ENCODE measurements at places on chromosomes 5 and 9. TPM values are rescaled to one million over a fixed set of nuclear protein-coding genes. Genes with fewer than 3 reads are reported as not detected.

The GPRIN1 gene
- total RNA-seq: 0.43 TPM

The TRIM14 gene
- total RNA-seq: 5.1 TPM

The TLE1 gene
- total RNA-seq: 23.0 TPM

The TXNDC8 gene
- not detected for total RNA-seq

The NPDC1 gene
- total RNA-seq: 39.6 TPM

The ELAVL2 gene
- total RNA-seq: 0.12 TPM

DNA sequence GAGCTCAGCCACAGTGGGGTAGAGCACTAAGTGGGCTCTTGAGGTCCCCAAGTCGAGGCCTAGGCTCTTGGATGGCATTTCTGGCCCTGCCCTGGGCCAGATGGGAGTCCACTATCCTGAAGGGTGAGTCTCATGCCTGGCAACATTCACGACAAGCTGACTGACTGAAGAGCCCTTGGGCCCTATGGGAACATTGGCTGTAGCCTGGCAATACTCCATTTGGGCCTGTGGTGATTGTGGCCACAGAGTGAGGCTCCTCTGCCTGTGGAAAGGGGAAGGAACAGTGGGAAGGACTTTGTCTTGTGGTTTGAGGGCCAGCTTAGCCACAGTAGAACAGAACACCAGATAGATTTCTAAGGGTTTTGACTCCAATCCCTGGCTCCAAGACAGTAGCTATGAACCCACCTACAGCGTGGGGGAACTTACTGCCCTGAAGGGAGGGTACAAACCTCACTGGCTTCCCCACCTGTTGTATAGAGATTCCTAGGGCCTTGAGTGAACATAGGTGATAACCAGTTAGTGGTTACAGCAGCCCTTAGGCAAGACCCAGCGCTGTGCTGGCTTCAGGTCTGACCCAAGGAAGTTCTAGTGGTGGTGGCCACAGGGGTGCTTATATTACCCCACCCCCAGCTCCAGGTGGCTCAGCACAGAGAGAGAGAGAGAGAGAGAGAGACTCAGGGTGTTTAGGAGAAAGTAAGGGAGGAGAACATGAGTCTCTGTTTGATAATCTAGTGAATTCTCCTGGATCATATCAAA, 72.4 kb downstream of the KIAA0825 start:
- H3K4me1 ChIP-seq: no peaks in the 10 kb centered on the region
- H3K36me3 ChIP-seq: no peaks in the 10 kb centered on the region
- no peak overlapping the region for H3K4me3 ChIP-seq
- no peak overlapping the region for H3K27ac ChIP-seq

- DNase-seq: no peak
- H3K4me3 ChIP-seq: no peak overlapping the region
- H3K27me3 ChIP-seq: no peaks in the 10 kb centered on the region
- H3K36me3 ChIP-seq: no peaks in the 10 kb centered on the region
- no peak overlapping the region for H3K27ac ChIP-seq
Measured at GRCh38 chr9:128150594-128151308, 1.5 kb downstream of the LCN2 start.

DNA sequence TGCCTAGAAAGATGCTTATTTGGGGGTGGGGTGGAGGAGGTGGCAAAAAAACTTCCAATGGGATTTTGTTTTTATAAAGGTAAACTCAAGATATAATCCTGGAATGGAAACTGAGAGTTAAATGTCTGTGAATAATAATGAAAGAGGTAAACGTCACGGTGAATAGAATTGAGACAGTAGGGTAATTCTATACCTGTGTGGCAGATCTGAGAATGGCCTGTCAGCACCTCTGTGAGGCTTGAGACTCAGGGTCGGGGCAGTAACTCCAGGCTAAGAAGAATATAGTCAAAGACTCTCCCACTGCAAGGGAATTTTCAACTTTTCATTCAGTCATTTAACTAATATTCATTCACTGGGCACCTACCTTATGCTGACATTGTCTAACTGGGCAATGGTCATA, 581.2 kb upstream of the ZNF608 start:
- H3K4me1 ChIP-seq: no peaks in the 10 kb centered on the region
- H3K36me3 ChIP-seq: no peaks in the 10 kb centered on the region
- DNase-seq: no peak
- no peak overlapping the region for H3K27ac ChIP-seq
- no peaks in the 10 kb centered on the region for H3K27me3 ChIP-seq

- H3K36me3 ChIP-seq: no peaks in the 10 kb centered on the region
- DNase-seq: peak; percentile 2
Measured at GRCh38 chr9:135065151-135065550, 22.3 kb upstream of the OLFM1 start.

DNA sequence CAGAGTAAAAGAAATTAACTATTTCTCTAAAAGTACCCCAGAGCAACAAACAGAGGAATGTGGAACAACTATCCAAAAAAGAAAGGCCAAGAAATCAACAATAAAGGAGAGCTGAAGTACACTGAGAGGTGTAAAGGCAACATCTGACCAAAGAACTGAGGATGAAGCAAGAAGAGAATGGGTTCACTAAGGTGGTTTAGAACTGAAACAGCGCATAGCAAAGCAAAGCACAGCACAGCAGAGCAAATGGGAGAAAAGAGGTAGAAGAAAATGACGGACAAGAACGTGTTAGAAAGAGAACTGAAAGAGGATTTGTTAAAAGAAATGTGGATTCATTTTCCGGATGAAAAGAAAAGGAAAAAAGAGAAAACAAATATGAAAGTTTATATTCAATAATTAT, 25.8 kb downstream of the RFX3 start:
- DNase-seq: no peak
- H3K36me3 ChIP-seq: no peaks in the 10 kb centered on the region
- no peaks in the 10 kb centered on the region for H3K4me1 ChIP-seq

- H3K27me3 ChIP-seq: no peaks in the 10 kb centered on the region
- no peak overlapping the region for H3K4me3 ChIP-seq
- no peaks in the 10 kb centered on the region for H3K36me3 ChIP-seq
- H3K4me1 ChIP-seq: peaks cover 20% of the 10 kb centered on the region
- no peak overlapping the region for H3K27ac ChIP-seq
Measured at GRCh38 chr5:10372726-10373709, 19.5 kb downstream of the MARCHF6 start.

DNA sequence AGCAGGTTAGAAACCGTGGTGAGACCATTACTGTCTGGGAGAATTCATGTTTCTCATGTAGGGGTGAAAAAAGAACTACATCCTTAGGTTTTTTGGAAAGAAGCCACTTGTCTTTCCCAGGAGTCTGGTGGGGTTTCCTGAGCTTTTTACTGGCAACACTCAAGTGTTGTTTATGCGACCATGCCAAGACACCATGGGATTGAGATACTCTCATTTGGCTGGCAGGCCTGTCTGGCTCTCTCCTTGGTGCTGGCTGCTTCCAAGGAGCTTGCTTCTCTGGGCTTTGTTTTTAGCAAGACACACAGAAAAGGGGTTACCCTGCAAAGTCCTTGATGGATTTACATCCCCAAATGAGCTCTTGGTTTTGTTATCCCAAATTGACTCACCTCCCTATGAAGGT, 80.9 kb upstream of the ISL1 start:
- H3K36me3 ChIP-seq: no peaks in the 10 kb centered on the region
- H3K27me3 ChIP-seq: no peaks in the 10 kb centered on the region
- H3K4me1 ChIP-seq: no peaks in the 10 kb centered on the region
- H3K4me3 ChIP-seq: no peak overlapping the region
- DNase-seq: no peak
- no peak overlapping the region for H3K27ac ChIP-seq

DNA sequence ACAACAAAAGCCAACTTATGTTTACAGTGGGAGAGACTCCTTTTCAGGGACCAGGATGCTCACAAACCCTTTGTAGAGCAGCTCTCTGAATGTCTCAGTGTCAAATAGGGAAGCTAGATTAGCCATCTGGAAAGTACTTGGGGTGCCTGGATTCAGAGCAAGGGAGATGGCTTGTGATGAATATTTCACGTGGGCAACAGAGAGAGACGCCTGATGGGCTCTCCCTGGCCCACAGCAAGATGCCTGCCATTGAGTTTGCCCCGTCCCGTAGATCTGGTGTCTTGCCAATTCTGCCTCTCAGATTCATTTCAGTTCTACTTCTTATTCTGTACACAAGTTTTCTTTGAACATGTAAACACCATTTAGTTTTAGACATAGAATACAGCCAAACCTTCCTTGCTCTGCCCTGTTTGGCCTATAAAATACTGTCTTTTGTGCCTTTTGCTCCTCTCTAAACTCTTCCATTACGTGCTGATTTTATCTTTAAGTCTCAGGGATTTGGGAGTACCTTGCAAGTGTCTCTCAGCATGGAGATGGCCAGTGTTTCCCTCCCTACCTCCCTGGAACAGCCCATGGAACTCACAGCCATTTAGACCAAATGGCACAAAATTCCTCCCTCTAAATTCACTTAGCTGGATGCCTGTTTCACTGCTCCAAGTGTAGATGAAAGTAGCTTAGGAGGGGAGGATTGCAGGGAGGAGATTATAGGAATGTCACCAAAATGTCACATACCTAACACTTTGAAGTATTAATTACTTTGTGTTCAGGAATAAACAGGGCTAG, 234.3 kb downstream of the SAXO1 start:
- no peak overlapping the region for H3K27ac ChIP-seq
- no peaks in the 10 kb centered on the region for H3K27me3 ChIP-seq
- H3K36me3 ChIP-seq: no peaks in the 10 kb centered on the region
- H3K4me3 ChIP-seq: no peak overlapping the region
- no peak for DNase-seq
- no peaks in the 10 kb centered on the region for H3K4me1 ChIP-seq

DNA sequence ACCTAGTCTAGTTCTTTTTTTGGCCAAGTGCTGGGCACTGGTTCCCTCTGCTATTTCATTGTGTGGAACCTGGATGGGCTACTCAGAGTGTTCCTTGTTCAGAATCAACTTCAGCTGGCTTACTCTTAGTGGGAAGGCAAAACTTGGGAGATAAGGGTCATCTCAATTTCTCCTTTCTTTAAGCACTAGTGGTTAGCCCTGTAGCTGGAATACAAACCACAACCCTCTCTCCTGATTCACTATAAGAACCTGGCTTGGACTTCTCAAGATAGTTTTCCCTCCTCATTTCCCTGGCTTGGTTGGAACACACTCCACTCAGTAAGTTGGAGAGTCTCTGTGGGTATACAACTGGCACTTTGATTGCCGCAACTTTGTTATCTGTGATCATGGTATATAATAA, 35.1 kb downstream of the GRIA1 start:
- no peak for DNase-seq
- no peaks in the 10 kb centered on the region for H3K27me3 ChIP-seq
- H3K27ac ChIP-seq: no peak overlapping the region
- no peaks in the 10 kb centered on the region for H3K4me1 ChIP-seq
- no peak overlapping the region for H3K4me3 ChIP-seq

DNA sequence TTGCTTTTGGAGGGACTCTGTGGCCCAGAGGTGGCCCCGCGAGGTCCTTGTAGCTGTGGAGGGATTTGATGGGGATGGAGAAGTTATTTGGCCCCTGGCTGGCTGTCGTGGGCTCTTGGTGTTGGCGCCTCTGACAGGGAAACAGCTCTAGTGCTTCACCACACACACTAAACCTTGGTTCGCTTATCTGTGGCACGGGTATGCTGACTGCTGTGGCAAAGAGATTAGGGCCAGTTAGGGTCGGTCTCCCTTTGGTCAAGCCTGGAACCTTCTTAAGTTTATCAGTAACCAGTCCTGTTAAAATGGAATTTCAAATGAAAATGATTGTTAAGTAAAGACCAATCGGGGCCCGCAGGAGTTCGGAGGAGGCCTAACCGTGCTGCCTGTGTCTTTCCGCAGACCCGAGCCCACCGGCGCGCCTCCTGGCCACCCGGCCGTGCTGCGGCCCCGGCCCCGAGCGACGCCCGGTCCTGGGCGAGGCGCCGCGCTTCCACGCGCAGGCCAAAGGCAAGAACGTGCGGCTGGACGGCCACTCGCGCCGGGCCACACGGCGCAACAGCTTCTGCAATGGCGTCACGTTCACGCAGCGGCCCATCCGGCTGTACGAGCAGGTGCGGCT, 28.4 kb downstream of the NEURL1B start:
- no peak overlapping the region for H3K27ac ChIP-seq
- H3K4me1 ChIP-seq: no peaks in the 10 kb centered on the region
- no peak overlapping the region for H3K4me3 ChIP-seq
- no peak for DNase-seq

GRCh38 chr5:128965011-128965637, at the start of gene SLC27A6:
TSS of gene SLC27A6 (plus strand) at chr5:128965488. CDS start at chr5:128966138, 650 bp downstream.
- DNase-seq: peak; percentile 51
- H3K27me3 ChIP-seq: no peaks in the 10 kb centered on the region
- no peak within 1 kb of the TSS for H3K4me3 ChIP-seq
- H3K4me1 ChIP-seq: no peaks in the 10 kb centered on the region

DNA sequence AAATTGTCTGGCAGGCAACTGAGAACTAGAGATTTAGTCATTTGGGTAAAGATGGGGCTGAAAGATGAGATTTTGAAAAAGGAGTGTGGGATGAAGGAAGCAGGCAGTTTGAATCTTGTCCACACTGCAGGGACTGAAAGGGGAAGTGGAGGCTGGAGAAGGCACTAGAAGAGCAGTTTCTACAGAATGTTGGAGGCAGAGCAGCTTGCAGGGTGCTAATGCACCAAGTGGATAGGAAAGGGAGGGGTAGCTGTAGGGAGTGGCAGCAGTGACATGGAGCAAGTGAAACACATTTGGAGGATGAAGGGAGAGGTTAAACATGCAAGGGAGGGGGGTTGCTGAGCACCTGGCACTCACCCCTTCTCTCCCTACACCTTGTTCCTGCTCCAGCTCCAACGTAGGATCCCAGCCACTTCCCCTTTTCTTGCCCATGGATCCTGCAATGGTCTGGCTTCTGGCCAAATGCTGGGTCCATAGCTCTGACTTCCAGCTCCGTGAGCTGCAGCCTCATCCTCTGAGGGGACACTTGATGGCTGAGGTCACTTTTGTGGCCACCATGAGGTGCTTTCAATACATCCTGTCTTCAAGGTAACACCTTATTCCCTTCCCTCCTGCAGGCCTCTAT, 30.0 kb upstream of the FGD3 start:
- no peak for DNase-seq
- no peak overlapping the region for H3K27ac ChIP-seq
- H3K4me1 ChIP-seq: no peaks in the 10 kb centered on the region
- no peak overlapping the region for H3K4me3 ChIP-seq

- no peak for DNase-seq
- H3K4me1 ChIP-seq: no peaks in the 10 kb centered on the region
- H3K27me3 ChIP-seq: no peaks in the 10 kb centered on the region
- H3K36me3 ChIP-seq: no peaks in the 10 kb centered on the region
Measured at GRCh38 chr5:38104497-38105230, 153.7 kb upstream of the EGFLAM start.

- no peaks in the 10 kb centered on the region for H3K27me3 ChIP-seq
- no peaks in the 10 kb centered on the region for H3K4me1 ChIP-seq
- H3K36me3 ChIP-seq: no peaks in the 10 kb centered on the region
- no peak for DNase-seq
- no peak overlapping the region for H3K4me3 ChIP-seq
Measured at GRCh38 chr9:36416890-36417289, 16.8 kb upstream of the RNF38 start.

- peaks cover 62% of the 10 kb centered on the region for H3K36me3 ChIP-seq
- no peak overlapping the region for H3K27ac ChIP-seq
- no peak overlapping the region for H3K4me3 ChIP-seq
- H3K27me3 ChIP-seq: no peaks in the 10 kb centered on the region
- DNase-seq: no peak
- no peaks in the 10 kb centered on the region for H3K4me1 ChIP-seq
Measured at GRCh38 chr5:32390819-32391591, 53.5 kb downstream of the ZFR start.

GRCh38 chr9:115786321-115786720, 367.3 kb upstream of the PAPPA start:
- H3K4me3 ChIP-seq: no peak overlapping the region
- H3K27me3 ChIP-seq: no peaks in the 10 kb centered on the region
- no peaks in the 10 kb centered on the region for H3K4me1 ChIP-seq
- no peak overlapping the region for H3K27ac ChIP-seq
- no peaks in the 10 kb centered on the region for H3K36me3 ChIP-seq

Data from pancreas (tissue), 10 donors.